ENCODE measurements at places on chromosomes 2 and 18.

DNA sequence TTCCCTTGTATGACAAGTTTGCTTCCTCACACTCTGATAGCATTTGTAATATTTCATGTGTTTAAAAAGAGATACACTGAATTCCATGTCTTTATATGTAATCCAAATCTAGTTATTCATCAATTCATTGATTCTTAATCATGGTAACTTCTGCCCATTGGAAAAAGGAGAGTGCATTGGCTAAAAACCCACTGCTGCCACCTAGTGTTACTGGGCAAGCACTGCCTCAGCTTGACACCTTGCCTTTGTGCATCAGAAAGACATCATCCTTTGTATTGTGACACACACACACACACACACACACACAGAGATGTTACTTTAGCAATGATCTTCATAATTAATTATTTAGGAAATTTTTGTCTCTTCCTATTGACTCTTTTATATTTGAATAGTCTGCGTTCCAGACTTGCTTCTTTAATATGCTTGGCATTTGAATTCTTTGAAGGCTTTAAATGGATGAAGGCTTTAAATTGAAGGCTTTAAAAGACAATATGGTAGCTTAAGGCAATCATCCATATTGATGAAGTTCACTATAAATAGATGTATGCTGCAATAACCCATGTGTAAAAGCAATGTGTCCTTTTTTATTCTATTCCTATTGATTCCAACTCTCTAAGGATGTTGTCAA, 414.2 kb upstream of the CHST9 start:
- peak; percentile 3 for DNase-seq

- no peak for DNase-seq
These were observed 453.9 kb upstream of the TRIB2 start for GRCh38 chr2:12262681-12263436.

- no peak for DNase-seq
These were observed 284.8 kb downstream of the MREG start for GRCh38 chr2:215728504-215729065.

- DNase-seq = no peak
These were observed 120.2 kb downstream of the C2orf74 start for GRCh38 chr2:61282104-61282590.

- no peak for DNase-seq
These were observed 156.0 kb upstream of the TWIST2 start for GRCh38 chr2:238691596-238692491.

DNA sequence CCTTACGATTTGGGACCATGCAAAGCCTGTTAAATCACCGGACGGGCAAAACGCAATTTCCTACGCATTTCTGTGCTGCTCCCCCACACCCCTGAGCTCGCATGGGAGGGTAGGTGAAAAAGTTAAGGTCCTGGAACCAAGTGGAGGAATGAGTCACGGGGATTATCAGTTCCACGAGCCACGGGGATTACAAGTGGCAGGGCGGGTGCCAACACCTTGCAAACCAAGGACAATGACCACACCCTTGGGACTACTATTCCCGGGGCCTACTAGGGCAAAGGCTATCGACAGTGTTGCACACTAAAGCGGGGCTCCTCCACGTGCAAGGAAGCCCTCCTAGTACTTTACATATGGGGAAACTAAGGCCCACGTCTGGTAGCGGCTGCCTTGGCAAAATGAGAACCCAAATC, 447 bp downstream of the RETSAT start:
- peak; percentile 43 for DNase-seq

DNA sequence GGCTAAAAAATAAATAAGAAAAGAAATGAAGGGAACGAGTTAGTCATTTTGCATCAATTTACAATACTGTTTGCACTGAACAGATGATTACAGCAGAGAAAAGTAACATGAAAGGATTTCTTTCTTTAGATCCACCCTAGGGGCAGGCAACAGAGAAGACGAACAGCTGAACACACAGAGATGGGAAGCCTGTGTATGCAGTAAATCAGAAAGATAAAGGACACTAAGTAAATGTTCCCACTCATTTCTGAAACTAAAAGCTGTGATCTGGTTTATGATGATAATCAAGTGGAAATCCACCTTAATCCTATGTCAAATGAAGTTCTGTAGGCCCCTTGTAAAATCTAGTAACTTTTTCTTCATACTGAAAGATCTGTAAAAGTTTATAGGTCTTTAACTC, 54.2 kb downstream of the AKAIN1 start:
- no peak for DNase-seq

DNA sequence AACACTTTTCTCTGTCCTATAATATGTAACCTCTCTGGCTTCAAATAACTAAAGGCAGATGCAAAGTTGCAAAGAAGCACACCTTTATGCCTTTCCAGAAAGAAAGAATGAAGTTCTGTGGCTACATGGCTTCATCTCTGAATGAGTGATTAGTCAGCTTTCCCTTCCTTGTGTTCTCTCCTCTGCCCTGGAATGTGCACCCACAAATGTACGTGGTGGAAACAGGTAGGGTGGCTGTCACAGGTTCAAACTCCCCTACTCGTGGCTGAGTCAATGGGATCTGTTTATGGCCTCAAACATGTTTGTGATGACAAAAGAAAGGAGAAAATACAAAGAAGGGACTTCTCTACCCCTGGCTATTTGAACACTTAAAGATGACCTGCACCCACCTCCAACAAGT, 55.5 kb upstream of the ACVR2A start:
- no peak for DNase-seq

- DNase-seq = no peak
These were observed 58.5 kb upstream of the RAB27B start for GRCh38 chr18:54769526-54770464.

DNA sequence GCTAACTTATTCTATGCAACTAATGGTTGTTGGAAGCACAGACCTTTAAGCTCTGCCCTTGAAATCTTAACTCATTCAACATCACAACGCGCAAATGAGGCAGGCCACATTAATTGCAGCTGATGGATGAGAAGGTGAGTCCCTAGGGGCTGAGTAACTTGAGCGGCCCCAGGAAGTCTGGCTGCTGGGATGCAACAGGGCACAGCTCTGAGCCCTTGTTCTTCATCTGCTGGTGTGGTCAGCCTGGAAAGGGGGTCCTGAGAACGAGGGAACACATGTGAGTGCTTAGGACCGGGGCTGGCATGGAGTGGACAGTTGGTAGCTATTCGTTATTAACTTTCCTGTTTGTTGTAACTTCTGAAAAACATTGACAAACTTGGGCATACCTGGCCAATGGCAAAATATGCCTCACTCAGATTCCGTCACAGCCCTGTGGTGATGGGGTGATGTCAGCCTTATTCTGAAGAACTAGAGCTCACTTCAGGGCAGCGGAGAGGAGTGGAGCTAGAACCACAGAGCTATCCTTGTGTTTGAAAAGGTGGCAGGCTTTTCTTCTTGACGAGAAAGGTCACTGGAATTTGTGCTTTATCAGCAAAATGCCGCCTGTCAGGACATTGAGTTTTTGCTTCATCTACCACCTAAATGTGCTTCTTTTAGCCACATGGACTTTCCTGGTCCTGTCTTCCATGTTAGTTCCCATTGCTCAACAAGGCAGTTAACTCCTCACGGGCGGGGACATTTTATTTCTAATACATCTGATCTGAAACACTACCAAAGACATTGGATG, 145.9 kb upstream of the FHL2 start:
- no peak for DNase-seq

- DNase-seq = no peak
These were observed 58.2 kb downstream of the KLHL14 start for GRCh38 chr18:32714571-32715148.

DNA sequence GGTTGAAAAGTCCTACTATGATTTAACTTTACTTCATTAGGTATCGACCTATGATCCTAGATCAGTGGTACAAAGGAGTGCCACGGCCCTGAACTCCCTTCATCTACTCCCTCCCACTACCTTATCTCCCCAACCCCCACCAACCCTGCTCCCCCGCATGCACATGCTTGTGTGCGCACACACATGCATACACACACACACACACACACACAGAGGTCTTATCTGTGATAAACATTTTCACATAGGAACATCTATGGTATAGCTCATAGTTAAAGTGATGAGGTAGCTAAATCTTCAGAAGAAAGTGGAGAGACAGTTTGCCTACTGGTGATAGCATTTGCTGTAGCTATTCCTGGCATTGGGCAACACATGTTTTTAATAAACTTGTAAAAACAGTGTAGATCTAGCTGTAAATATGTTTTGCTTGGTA, 471.3 kb downstream of the ZEB2 start:
- DNase-seq = no peak

DNA sequence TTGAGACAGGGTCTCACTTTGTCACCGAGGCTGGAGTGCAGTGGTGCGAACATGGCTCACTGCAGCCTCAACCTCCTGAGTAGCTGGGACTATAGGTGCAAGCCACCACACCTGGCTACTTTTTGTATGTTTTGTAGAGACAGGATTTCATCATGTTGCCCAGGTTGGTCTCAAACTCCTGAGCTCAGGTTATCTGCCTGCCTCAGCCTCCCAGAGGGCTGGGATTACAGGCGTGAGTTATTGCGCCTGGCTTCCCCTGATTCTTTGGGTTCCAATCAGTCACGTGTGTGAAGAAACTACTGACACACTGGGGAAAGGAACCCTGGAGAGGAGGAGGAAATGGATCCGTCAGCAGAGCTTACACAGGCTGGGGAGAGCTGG, 22.3 kb upstream of the RAB10 start:
- DNase-seq = no peak

- no peak for DNase-seq
These were observed 464.2 kb upstream of the NRP2 start for GRCh38 chr2:205218056-205218455.

GRCh38 chr2:218540015-218540414, 28.1 kb downstream of the USP37 start:
- DNase-seq = no peak

- DNase-seq = no peak
These were observed 3.4 kb downstream of the MBP start for GRCh38 chr18:77129150-77129551.

DNA sequence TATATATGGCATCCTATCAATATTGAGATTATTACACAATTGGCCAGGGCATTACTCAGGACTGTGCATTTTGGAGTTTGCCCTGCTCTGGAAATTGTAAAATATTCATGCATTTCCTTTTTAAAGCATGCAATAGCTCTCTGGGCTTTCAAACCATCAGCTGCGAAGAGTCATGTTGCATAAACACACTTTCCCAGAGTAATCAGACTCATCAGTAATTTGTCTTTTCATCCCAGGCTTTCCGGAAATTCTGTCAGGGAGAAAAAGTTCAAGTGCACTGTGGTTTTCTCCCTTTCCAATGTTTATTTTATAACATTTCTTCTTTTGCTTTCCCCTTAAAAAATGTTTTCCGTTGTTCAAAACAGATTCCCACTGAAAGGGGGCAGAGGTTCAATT, 38.9 kb upstream of the FHL2 start:
- DNase-seq = no peak

DNA sequence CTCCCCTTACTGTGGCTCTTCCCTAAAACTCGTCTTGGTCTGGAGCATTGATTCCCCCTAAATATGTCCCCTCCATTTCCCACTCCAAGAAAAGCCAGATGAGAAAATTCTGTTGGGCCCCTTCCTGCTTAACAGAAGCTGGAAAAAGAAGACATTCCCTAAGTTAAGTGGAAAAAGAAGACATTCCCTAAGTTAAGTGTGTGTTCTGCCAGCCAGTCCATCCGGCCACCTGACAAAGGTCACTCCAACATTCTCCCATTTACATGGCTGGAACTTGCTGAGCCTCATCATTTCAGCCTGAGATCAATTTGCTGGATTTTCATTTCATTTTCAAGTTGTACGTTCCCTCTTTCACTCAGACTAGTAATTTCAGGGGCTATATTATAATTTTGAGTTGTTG, 52.0 kb downstream of the LYPD1 start:
- no peak for DNase-seq

DNA sequence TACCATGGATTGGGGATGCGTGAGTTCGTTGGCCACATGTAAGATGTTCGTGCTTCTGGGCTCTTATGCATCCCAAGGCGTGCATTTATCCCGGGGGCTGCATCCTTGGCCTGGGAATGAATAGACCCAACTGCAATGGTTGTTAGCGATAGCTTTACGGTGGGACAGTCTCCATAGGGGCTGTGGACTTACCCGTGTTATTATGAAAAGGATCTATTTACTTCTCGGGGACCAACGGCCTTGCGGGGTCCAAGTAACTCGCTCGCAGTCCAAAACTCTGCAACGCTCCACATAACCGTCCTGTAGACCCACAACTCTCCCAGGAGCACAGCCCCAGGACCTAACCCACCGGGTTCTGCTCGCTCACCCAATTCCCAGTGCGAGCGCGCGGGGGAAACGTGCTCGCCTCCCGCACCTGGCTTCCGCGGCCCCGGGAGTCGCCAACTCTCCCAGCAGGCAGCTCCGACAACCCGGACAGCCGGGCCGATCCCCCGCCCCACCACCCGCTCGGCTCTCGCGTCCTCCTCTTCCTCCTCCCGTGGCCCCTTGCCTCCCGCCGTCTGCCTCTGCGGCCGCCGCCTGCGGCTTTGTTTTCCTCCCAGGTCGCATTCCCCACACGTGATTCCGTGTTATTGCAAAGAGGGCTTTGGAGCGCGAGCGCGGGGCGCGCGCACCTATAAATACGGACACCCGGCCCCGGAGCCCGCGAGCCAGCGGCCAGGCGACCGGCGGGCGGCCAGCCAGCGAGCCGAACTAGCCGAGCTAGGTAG, at the start of gene CABLES1:
TSS of gene CABLES1 (plus strand) at position 706 of the 770 bp plus-strand sequence. CDS start 278 bp downstream, outside the sequence.
- peak; percentile 15 for DNase-seq

- DNase-seq = no peak
These were observed 13.0 kb upstream of the SLC9A2 start for GRCh38 chr2:102606353-102606752.

GRCh38 chr2:161265874-161266273, 42.4 kb upstream of the PSMD14 start:
- DNase-seq = no peak

DNA sequence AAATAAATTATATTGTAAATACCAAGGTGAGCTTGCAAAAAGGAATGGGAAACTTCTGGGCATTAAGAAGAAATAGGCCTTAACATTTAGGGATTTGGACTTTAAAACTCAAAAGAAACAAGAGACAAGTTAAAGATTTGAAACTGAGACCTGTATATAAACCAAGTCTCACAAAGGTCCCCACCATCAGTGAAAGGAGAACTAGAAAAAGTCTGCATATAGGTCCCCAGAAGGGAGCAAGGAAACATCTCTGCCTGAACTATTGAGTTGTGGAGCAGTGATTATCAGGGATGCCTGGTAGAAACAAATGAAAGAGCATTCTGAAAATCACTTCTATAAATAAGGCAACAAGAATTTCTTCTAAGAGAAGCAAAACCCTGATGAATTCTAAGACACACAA, 30.5 kb upstream of the ITGAV start:
- DNase-seq = no peak

- DNase-seq = no peak
These were observed 9.3 kb upstream of the MTERF4 start for GRCh38 chr2:241111440-241111805.

DNA sequence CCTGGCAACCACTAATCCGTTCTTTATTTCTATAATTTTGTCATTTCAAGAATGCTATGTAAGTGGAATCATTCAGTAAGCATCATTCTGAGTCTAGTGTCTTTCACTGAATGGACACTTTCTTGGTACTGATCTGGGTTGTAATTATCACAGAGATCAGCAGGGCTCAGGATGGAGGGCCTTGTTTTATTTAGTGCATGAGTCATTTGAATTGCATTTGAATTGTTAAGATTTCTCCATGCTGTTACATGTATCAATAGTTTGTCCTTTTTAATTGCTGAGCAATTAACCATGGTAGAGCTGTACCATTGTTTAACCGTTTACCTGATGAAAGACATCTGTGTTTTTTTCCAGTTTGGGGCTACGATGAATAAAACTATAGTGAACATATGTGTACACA, 256.4 kb downstream of the THSD7B start:
- no peak for DNase-seq

GRCh38 chr18:21678859-21679258, 25.7 kb downstream of the ABHD3 start:
- DNase-seq = no peak

Measured in C1 segment of cervical spinal cord (tissue), 14 donors.